ENCODE measurements at places on chromosomes 11 and 22.
A peak's percentile ranks its signal among the peaks of the same experiment; 100 is the strongest.

DNA sequence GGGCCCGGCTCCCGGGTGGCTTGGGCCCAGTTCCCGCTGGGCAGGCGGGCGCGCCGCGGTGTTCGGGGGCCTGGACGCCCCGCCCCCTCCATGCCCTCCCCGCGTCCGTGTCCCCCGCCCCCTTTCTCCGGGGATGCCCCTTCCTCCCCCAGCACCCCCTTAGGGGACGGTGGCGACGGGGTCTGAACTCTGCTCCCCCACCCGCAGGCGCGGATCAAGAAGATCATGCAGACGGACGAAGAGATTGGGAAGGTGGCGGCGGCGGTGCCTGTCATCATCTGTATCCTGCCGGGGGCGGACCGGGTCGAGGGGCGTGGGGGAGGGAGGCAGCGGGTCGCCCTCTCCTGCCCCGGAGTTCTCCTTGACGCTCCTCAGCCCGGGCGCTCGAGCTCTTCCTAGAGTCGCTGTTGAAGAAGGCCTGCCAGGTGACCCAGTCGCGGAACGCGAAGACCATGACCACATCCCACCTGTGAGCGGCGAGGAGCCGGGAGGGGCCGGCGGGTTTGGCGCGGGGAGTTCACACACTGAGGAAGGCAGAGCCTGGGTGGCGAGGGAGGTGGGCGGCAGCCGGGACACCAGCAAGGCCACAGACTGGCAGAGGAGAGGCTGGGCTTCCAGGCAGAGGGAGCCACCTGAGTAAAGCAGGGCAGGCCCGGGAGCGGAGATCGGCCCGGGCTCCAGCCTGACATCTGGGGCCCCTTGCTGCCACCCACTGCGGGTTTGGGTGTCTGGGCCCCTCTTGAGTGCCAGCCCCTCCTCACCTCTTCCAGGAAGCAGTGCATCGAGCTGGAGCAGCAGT is 546 bp downstream of the DRAP1 start:
- peak; percentile 43 for DNase-seq

- no peak for DNase-seq
Measured at GRCh38 chr11:11569936-11570491, 51.8 kb downstream of the GALNT18 start.

- peak; percentile 19 for DNase-seq
Measured at GRCh38 chr11:59199546-59200422, 12.9 kb downstream of the MPEG1 start.

DNA sequence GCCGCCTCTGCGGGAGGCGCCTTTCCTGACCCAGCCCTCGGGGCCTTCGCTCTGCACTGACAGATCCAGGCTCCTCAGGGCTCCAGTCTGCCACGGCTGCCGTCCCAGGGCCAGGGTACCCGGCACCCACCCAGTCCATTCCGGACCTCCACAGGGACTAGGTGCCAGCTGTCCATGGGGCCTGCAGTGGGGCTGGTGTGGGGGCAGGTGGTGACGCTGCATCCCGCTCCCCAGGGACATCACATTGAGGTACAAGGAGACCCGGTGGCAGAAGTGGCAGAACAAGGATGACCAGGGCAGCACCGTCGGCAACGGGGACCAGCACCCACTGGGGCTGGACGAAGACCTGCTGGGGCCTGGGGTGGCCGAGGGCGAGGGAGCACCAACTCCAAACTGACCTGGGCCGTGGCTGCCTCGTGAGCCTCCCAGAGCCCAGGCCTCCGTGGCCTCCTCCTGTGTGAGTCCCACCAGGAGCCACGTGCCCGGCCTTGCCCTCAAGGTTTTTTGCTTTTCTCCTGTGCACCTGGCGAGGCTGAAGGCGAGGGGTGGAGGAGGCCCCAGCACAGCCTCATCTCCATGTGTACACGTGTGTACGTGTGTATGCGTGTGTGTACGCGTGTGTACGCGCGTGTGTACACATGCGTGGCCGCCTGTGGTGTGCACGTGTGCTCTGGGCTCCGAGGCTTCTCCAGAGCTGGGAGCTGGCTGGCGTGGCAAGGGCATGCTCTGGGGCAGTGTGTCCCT is 16.7 kb downstream of the RNH1 start:
- DNase-seq: no peak

All from activated CD4-positive, alpha-beta T cell treated with anti-CD3 and anti-CD28 coated beads for 24 hours (primary cell).